Large intestine (tissue), 12 donors: ENCODE measurements at places on chromosomes 5 and 9.
A peak's percentile ranks its signal among the peaks of the same experiment; 100 is the strongest.

DNA sequence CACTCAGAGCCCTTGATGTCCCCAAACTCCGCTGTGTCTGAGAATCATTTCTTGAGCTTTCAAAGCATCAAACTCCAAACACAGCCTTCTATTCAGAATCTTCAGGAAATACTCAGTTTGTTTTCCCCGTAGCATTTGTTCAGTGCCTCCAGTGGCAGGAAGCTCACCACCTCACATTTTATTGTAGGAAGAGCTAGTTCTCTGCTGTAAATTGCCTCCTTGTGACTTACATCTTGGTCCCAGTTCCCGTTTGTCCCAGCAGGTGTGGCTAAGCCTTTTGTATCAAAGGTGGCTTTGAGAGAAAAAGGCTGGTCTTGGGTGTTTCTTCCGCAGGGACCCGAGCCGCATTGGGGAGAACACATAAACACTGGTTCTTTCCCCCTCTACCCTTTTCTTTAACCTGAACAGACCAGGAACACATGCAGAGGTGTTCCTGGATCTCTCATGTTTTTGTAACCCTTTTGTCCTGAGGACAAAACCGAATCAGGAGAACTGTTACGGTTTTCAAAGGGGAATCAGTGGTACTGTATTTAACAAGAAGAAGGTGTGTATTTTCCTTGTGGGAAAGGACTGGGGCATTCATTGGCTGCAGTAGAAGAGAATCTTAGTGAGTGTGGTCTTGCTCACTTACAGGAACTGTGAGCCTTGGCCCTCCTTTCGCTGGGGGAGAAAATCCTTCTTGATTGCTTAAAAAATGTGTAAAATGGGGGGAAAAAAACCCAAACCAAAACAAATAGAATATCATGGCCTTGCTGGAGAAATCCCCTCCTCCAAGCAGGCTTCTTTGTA is 1.9 kb downstream of the OSMR start:
- DNase-seq, result no peak

DNA sequence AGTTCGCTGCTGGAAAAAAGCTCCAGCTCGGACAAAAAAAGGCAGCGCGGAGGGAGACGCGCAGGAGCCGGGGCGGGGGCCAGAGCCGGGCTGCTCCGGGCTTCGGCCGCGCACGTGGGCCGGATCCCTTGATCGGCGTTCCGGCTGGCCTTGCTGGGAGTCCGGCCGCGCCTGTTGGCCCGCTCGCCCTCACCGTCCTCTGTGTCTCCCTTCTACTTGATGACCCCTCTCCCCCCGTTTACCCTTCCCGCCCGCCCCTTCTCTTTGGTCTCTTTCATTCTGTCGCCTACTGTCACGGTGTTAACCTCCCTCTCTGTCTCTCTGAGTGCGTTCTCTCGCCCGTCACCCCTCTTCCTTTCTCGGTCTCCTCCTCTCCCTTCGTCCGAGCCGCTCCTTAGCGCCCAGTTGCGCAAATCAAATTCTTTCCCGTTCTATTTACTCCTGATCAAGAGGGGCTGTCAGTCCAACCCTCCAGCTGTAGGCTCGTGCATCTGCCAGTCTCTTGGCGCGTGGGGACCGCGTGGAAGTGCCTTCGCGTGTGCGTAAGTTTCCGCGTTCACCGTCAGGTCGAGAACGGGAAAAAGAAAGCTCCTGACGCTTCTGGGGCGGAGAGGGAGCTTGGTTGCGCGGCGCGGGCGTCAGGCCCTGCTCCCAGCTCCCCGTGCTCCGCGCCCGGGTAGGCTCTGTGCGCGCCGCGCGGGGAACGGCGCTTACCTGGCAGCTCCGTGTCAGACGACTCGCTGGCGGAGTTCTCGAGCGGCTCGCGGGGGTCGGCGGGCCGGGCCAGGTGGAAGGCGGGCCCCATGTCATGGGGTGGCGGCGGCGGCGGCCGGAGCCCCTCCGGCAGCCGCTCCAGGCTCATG is 798 bp downstream of the PITX1 start:
- DNase-seq, result peak; percentile 29

GRCh38 chr5:91296674-91297143 is 86.4 kb downstream of the ARRDC3 start:
- no peak for DNase-seq

DNA sequence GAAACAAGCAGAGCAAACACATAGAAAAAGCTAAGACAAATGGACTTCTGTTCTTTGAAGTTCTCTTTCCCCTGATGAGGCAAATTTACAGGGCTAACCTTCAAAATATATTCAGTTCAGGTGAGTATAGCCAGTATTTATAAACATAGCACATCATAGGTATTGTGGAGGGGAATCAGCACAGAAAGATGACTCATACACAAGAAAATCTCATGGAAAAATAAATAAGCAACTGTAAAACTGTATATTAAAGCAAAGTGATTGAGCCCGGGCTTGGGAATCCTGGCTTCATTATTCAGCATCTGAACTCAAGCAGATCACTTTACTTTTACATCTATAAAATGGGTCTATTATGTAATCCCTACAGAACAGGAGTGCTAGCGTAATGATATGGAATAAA is 173.5 kb upstream of the PAPPA start:
- no peak for DNase-seq

DNA sequence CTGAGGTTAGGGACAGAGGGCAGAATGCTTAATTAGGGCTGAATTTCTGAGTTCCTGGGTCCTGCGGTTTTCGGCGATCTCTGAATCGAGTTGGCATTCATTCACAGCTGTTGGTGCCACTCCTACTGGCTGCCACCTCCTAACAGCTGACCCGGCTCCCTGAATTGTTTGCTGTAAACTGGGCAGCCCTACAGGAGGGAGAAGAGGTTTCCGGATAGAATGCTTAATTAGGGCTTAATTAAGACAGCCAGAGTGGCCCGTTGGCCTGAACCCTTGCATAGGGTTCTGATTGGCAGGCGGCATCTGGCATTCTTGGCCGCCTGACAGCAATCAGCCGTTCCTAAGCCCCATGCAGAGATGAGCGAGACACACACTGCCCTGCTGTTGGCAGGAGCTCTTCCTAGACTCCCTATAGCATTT is 25.7 kb downstream of the FRMPD1 start:
- no peak for DNase-seq

- no peak for DNase-seq
These were observed 64.8 kb downstream of the NUDT12 start for GRCh38 chr5:103497781-103498180.
